ENCODE measurements at places on chromosomes 13 and 19.

GRCh38 chr19:41990615-41991014 is 3.4 kb downstream of the ATP1A3 start:
- no peak for DNase-seq

DNA sequence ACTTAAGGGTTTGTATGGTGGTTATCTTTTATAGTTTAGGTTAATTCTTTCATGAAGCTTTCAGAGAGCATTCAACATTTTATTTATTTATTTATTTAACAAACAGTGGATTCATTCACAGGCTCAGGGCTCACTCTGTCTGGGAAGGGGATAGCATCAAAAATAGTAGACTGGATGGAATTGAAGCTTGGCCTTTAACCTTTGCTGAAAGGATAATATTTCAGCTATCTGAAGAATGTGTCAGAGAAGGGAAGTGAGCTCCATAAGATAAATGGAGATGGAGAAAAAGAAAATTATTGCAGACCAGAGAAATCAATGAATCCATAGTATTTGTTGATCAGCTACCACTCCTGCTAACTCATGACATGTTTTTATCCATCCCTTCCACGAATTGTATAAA is 305.6 kb downstream of the COG6 start:
- no peak for DNase-seq

GRCh38 chr19:1469255-1470054 is 9.6 kb downstream of the C19orf25 start:
- DNase-seq, result peak; percentile 44

GRCh38 chr19:58325311-58326022 is 1.3 kb upstream of the ZSCAN22 start:
- DNase-seq, result no peak

- DNase-seq, result peak; percentile 51
These were observed 121.0 kb downstream of the AKAP11 start for GRCh38 chr13:42392716-42393572.

- no peak for DNase-seq
These were observed 1284.5 kb downstream of the SLITRK1 start for GRCh38 chr13:82597747-82598146.

- no peak for DNase-seq
These were observed 10.6 kb downstream of the SLC15A1 start for GRCh38 chr13:98741741-98742435.

DNA sequence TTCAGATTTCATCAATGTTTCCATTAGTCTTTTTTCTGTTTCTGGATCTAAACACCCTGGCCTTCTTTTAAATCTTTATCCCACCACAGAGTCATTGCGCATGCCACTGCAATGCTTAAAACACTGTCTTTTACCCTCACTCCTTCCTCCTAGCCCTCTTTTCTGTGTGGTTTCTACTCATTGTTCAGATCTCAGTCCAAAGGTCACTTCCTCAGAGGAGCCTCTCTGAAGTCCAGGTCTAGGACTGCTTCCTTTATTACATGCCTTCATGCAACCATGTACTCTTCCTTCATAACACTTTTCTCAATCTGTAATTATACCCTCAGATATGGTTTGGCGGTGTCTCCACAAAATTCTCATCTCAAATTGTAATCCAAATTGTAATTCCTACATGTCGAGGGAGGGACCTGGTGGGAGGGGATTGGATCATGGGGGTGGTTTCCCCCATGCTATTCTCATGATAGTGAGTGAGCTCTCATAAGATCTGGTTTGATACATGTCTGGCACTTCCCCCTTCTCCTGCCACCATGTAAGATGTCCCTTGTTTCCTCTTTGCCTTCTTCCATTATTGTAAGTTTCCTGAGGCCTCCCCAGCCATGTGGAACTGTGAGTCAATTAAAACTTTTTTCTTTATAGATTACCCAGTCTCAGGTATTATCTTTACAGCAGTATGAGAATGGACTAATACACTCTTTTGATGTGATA is 808.9 kb downstream of the DIAPH3 start:
- no peak for DNase-seq

DNA sequence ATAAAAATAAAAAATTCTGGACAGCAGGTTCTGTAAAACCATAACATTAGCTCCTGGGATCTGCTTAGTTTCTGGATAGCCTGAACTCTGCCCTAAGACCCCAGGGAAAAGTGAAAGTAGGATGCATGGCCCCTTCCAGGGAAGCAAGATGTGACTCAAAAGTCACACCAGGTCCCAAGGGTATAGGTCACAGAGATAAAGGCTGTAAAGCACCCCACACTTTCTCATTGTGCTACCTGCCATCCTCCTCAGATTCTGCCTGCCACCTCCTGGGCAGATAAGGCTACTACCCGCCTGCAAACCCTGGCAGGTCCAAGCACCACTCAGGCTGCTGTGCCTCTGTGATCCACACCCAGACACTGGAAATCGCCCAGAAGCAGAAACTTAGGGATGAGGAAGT is 20.6 kb downstream of the FFAR2 start:
- peak; percentile 72 for DNase-seq

GRCh38 chr19:23263870-23264590 is 13.8 kb upstream of the ZNF724 start:
- no peak for DNase-seq
